ENCODE measurements at places on chromosomes 13 and 19. TPM values are rescaled to one million over a fixed set of nuclear protein-coding genes. Genes with fewer than 3 reads are reported as not detected.
A peak's percentile ranks its signal among the peaks of the same experiment; 100 is the strongest.

DNA sequence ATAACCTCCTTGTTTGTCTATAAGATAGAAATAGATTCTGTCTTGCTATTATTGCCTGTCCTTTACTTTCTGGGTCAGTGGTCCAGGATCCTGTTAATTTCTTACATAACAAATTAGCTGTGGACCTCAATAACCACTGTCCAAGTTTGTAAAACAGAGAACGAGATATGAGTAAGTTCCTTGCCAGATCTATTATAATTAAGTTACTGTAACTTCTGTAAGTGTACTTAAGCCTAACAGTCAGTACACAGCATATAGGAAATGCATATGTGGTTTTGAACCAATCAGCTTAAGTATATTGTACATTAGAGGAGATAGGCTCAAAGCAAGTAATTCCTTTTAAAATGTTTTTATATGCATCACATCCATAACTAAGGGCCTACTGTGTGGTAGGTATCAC, 34.9 kb downstream of the HTR2A start:
- no peak for DNase-seq

DNA sequence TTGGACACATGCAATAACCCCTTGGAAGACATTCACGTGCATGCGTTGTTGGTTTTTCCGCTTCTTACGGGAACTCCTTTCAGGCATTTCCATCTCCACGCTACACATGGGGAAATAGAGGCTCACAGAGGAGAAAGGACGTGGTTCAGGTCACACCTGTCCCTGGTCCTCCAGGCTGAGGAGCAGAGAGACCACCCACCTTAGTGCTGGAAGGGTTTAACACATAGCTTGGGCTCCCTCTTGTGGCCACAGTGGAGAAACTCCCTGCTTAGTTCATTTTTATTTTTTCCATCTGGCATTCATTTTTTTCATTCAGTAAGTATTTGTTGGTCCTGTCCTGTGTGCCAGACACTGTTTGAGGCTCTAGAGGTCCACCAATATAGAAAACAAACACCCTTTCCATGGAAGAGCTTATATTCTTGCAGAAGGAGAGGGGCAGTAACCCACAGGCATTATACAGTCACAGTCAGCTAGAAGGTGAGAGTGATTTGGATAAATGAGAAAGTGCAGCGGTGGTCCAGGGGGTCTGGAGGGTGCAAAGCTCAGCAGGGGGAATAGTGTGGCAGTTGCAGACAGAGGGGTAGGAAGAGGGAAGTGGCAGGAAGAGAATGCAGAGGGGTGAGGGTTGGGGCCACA, 24.2 kb upstream of the TTYH1 start:
- DNase-seq: peak; percentile 61

Gene C2CD4C
- polyA plus RNA-seq: 3.4 TPM

- DNase-seq: no peak
Measured at GRCh38 chr13:60258349-60258748, 94.6 kb upstream of the DIAPH3 start.

DNA sequence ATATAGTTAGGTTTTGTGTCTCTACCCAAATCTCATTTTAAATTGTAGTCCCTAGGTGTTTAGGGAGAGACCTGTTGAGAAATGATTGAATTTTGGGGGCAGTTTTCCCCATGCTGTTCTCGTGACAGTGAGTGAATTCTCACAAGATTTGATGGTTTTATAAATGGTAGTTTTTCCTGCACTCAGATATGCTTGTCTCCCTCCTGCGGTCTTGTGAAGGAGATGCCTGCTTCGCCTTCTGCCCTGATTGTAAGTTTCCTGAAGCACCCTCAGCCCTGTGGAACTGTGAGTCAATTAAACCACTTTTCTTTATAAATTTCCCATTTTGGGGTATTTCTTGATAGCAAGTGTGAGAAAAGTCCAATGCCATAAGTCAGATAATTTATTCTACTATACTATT, 1977.5 kb upstream of the PCDH20 start:
- DNase-seq: no peak

GRCh38 chr13:20798027-20798426, 24.3 kb upstream of the EEF1AKMT1 start:
- no peak for DNase-seq

- DNase-seq: peak; percentile 93
Measured at GRCh38 chr19:10332965-10333757, at the start of gene RAVER1. Gene RAVER1 (minus strand): TSS chr19:10333529. CDS start chr19:10333507, 22 bp downstream.

DNA sequence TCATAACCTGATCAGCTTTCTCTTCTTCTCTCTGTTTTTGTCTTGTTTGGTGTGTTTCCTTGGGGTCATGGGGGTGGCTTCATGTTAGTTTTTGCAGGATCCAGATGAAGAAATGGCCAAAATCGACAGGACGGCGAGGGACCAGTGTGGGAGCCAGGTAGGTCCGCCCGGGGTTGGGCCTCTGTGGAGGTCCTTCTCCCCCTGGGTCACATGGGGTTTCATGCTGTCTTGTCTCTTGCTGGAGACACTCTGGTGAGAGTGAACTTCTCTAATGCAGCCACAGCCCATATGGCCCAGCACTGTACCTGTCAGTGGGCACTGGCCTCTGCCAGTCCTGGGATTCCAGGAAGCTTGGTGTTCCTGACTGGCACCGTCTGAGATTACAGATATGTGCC, 1.1 kb downstream of the CCNE1 start:
- no peak for DNase-seq

Gene FAM216B
- polyA plus RNA-seq: not detected

- DNase-seq: no peak
Measured at GRCh38 chr19:23561341-23561740, 125.7 kb downstream of the ZNF675 start.

DNA sequence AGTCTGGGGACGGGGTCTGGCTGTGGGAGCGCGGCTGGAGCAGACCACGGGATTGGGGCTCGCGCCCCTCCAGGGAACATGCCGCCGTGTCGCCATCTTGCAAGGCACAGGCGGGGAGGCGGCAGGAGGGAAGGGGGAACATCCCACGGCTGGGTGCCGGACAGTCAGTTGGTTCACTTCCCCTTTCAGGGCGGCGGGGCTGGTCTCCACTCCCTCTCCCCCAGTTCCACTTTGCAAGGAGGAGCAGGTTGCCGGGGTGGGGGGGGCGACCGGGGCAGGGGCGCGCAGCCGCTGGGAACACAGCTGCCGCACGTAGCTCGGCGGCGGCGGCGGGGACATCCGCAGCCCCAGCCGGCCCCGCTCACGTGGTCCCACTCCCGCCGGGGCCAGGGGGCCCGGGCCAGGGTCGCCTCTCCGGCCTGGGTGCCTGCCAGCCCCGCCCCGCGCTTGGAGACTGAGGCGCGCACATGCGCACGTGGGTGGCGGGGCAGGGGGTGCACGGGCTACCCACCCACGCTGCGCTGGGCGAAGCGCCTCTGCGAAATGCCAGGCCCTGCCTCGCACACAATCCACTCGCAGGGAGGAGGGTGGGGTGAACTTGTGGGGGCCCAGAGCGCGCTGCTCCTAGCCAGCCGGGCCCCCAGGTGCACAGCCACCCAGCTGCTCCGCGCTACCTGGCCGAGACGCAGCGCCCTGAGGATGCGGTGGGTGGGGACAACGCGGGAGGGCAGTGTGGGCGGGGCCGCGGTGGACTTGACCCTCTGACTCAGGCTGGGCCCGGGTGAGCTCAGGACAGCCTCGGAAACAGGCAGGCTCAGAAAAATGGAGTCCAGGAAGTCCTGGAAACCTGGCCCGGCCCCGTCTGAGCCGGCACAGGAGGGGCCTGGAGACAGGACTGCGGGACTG, 6.4 kb downstream of the KLF16 start:
- no peak for DNase-seq

- DNase-seq: no peak
Measured at GRCh38 chr13:75850916-75851315, 214.8 kb downstream of the LMO7 start.

GRCh38 chr13:62879071-62879470, 1463.4 kb upstream of the PCDH20 start:
- DNase-seq: no peak

Gene STOML3
- not detected for polyA plus RNA-seq

Gene ZNF540
- polyA plus RNA-seq: 4.2 TPM

DNA sequence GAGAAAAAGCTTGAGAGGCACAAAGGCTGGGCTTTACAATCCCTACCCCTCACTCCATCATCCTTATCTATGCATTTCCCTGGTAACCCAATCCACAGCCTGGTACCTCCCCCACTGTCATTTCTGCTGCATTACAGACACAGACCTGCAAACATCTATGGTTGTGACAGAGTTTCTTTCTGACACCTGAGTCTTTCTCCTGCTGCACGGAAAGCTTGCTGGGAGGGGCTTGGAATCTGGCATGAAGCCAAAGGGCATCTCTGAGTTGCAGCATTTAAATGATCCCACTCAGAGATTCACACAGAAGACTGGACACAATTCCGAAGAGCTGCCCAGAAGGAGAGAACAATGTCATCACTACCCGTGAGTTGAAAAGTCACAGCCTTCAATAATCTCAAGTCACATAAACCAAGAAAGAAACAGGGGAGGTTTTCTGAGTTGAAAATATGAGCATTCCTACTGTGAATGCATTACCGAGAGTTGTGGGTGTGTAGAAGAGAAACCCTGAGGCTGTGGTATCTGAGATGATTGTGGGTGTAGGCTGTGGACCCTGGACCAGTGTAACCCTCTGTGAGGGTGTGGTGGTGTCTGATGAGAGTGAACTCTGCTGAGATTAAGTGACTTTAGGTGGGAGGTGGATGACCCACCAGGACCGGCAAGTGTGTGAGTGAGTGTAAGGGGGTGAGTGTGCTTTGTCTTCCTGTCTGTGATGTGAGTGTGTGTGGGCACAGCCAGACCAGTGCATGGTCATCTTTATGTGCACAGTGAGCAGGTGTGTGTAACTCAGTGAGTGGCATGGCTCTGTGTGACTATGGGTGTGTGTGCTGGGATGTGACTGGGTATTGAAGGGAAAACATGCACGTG, at the start of gene LGALS14:
LGALS14 (plus strand) TSS at position 301 of the 864 bp plus-strand sequence; CDS start at position 349, 48 bp downstream.
- DNase-seq: peak; percentile 19

Gene PDE4C
- polyA plus RNA-seq: 0.99 TPM

Gene ZNF649
- polyA plus RNA-seq: 27.6 TPM

Gene KCNJ14
- 0.69 TPM for polyA plus RNA-seq

Gene ZNF77
- 7.8 TPM for polyA plus RNA-seq

GRCh38 chr13:21638319-21639282, 32.3 kb upstream of the FGF9 start:
- DNase-seq: no peak

GRCh38 chr13:46079770-46080169, 25.1 kb downstream of the CPB2 start:
- DNase-seq: no peak
